ENCODE measurements at places on chromosomes 5 and 9.

DNA sequence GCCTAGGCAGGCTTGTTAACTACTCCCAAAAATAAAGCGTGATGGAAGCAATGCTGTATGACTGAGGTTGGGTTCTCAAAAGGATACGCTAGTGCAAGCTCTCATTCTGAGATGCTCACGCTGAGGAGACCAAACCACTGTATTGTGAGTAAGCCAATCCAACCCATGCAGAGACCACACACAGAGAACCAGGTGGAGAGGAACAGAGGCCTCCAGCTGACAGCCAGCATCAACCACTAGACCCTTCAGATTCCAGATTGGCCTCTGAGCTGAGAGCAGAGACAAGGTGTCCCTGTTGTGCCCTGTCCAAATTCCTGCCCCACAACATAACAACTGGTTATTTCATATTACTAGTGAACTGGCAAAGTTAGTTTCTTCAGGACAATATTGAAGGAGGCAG is 4.5 kb downstream of the TSTD2 start:
- DNase-seq, result no peak

- DNase-seq, result no peak
Observed at GRCh38 chr5:134114886-134115805, 665 bp downstream of the TCF7 start.

DNA sequence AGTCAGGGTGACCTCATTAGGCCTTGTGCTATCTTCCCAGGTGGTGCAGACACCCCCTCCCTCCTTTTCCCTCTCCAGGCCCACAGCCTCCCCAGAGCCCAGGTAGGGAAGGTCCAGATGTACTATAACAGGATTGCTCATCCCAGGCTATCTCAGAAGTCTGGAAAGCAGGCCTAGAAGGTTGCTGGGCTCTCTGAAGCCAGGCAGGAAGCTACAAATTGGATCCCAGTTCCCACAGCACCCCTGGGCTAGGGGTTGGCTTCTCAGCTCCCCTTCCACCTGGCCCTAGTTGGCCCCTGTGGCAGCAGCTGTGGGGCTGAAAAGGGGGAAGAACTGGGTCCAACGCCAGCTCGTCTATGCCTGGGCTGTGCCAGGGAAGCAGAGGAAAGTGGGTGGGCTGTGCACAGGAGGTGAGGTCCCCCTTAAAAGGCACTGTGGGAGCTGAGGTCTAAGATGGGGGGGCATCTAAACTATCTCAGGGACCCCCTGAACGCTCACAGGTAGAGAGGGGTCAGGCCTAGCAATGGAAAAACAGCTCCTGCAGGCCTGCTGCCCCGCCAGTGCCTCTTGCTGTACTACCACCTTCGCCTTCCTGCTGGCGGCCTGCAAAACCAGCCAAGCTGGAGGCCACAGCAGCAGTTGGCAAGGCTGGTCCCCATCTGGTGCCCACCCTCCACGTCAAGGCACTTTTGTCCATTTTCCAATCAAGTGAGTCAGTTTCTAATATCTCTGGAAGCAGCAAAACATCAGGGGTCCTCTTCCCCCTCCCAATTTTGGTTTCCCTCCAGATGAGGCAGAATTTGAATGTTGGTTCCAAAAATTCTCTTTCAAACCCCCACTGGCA is 13.3 kb upstream of the PSMD5 start:
- DNase-seq, result no peak

DNA sequence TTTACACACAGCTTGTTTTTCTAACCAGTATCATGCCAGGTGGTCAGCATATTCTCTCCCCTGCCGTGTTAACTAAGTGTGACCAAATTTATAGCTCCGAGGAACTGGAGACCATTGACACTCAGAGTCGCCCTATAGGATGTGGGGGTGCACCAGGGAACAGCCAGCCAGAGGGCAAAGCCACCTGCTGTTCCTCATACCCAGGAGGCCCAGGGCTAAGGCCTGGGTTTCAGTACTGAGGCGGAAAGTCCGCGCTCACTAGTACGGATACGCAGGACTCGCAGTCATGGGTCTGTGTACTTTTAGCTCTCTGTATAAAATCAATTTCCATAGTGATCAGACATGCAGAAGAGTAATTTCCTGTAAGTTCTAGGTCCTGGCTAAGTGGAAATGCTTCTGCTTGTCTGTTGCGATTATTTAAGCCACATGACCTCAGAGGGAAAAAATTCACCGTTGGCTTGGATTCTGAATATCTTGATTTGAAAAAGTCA is 247.0 kb downstream of the AOPEP start:
- no peak for DNase-seq

GRCh38 chr9:94948567-94949235 is 222.2 kb downstream of the AOPEP start:
- no peak for DNase-seq

GRCh38 chr5:163508753-163509152 is 3.3 kb downstream of the MAT2B start:
- no peak for DNase-seq

GRCh38 chr5:51380603-51381207 is 2.5 kb upstream of the ISL1 start:
- no peak for DNase-seq

DNA sequence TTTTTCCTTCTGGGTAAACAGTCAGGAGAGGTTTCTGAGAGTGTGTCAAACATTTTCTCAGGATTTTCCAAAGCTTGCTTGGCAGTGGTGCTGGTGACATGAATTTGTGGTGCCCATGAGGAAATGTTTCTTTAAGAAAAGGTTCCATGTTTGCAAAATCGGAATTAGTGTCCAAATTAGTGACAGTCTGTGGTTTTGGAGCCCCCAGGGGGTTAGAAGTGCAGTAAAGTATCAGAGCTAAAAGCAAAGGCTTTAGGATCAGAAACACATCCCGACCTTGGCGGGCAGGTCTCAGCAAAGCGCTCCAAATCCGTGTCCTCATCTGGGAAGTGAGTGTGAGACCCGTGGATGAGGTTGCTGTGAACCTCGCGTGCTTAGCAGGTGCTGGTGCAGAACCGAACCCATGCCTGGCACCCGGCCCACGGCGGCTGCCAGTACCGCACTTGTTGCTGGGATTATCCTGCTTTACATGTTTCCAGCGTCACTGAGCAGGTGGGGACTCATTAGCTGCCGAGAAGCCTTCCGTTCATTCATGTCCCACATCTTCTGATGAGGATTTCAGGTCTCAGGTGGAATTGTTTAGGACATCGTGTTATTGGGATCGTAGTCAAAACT is 70.8 kb upstream of the COL5A1 start:
- no peak for DNase-seq

DNA sequence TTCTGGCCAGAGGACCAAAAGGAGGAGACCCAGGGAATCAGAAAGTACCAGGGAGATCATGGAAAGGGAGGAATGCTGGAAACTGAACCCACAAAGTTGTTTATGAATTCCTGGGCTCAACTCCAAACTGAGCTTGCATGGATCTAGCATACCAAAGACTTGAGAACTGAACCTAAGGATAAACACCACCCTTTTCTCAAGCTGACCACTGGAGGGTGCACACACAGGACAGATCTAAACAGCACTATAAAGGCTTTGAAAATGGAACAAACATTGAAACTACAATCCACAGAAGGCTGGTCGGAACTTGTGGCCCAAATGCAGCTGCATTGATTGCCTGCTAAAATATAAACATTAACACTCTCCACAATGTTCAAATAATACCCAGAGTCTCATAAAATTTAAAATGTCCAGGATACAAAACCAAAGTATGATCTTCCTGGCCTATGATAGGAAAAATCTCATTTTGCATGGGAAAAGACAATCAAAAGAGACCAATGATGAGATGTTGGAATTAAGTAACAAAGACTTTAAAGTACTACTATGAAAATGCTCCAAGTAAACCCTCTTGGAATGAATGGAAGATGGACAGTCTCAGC is 15.6 kb upstream of the IRF1 start:
- no peak for DNase-seq

Data from NK-92 treated with Interleukin-12 subunit alpha and Interleukin-12 subunit beta, amount 100 ng/mL, for 24 hours (cell line).